ENCODE measurements at places on chromosomes 6 and 20.

DNA sequence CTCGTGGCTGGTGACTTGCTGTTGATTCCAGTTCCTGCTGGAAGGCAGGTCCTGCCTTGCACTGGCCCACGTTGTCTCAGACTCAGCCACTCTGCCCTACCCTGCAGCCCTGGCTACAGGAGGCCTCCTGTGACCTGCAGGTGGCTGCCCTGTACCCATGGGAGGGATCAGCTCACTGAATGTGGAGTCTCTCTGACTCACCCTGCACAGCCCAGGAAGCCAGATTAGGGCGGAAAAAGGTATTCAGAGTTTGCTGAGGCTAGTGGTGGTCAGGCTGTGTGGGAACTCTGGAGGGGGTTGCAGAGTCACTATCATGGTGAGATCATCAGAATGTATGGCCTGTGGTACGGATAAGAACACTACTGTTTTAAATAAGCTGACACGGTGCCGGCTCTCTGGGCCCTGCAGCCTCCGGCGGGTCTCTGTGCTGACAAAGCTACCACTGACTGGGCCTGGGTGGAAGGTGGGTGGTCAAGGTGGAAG lies 24.7 kb upstream of the PYGB start:
- no peak for DNase-seq

DNA sequence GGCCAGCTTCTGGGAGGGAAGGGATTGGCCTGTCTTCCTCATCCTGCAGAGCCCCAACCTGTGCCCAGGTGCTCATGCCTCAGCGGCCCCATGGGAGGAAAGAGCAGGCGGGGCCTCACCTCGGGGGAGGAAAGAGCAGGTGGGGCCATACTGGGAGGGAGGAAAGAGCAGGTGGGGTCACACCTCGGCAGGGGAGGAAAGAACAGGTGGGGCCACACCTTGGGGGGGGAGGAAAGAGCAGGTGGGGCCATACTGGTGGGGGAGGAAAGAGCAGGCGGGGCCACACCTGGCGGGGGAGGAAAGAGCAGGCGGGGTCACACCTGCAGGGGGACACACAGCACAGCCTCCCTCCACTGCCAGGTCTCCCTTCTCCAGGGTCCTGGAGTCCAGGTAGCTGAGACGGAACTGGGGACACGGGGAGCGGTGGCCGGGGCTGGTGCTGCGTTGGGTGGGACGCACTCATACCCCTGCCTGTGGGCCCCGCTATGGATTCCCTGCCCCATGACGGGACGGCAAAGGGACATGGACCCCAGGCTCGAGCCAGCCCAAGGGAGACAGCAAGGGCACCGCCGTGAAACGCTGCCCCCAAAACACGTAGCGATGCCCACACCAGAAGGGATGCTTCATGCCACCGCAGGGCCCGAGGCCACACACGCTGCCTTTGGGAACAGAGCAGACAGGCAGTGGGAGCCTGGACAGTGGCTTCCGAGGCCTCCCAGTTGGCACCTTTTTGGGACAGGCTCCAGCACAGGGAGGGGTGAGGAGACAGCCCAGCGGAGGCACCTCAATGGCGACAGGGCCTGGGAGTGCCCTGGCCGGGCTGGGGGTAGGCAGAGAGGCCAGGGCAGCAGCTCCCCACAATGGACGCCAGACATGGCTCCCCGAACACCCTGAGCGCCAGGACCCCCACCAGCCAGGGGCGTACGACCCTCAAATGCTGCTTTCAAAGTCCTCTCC lies 43.3 kb upstream of the CHRNA4 start:
- DNase-seq = peak; percentile 95

DNA sequence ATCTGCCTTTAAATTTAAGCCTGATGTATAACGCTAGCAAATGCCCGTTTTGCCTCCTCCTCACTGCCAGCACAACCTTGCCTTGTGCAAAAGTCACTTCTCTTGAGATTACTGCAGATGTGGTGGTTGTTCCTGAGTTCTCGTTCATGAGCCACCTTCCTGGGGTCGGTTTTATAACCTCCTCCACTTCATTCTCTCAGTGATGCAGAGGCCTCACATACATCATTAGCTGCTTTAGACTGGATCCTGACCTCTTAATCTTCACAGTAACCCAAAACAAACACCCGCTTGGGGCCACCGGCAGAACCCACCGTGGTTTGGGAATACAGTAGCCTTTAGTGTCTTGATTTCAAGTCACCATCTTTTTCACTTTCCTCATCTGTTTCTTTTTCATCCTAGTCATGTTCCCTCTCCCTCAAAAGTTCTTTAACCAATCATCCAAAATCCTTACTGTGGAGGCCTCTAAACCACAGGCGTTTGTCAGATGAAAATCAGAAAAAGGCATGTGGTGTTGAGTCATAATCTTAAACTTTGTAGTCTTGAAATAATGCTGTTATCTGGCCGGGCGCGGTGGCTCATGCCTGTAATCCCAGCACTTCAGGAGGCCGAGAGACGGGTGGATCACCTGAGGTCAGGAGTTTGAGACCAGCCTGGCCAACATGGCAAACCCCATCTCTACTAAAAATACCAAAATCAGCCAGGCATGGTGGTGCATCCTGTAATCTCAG lies 430.3 kb upstream of the SOX4 start:
- no peak for DNase-seq

- DNase-seq = peak; percentile 20
Observed at GRCh38 chr20:38125157-38126056, 39.7 kb downstream of the TGM2 start.

DNA sequence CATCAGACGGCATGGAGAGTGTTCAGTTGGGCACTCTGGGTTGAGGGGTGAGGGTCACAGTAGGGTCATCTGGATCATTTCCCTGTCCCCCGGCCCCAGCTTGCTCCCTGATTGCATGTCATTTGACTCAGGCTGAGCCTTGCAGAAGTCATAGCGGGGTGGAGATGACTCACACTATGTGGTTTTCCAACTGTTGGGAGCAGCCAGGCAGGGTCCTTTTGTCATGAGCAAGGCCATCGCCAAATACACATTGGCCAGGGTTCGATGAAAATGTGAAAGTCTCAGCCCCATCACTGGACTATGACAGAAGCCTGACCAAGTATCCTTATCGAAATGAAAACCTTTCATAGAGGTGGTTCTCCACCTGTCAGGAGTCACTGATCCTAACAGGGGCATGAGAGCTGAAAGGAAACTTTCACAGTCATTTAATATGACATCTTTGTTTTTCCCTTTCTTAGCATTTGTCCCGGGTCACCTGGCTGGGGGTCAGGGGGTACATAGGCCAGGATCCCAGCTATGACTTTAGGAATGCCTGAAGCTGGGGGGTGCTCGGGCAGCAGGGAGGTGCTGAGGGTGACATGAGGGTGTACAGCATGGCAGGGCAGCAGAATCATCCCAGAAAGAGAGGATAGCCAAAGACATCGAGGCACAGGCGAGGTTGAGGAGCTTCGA lies 70.2 kb upstream of the CD93 start:
- DNase-seq = no peak

Data from NCI-H2171 (cell line).